ENCODE measurements at places on chromosomes 7 and 10. TPM values are rescaled to one million over a fixed set of nuclear protein-coding genes. Genes with fewer than 3 reads are reported as not detected.
A peak's percentile ranks its signal among the peaks of the same experiment; 100 is the strongest.

The NKX1-2 gene
- not detected for polyA plus RNA-seq

The OTUD1 gene
- 13.9 TPM for polyA plus RNA-seq

The CBX3 gene
- 273 TPM for polyA plus RNA-seq

The VSTM4 gene
- 30.6 TPM for polyA plus RNA-seq

DNA sequence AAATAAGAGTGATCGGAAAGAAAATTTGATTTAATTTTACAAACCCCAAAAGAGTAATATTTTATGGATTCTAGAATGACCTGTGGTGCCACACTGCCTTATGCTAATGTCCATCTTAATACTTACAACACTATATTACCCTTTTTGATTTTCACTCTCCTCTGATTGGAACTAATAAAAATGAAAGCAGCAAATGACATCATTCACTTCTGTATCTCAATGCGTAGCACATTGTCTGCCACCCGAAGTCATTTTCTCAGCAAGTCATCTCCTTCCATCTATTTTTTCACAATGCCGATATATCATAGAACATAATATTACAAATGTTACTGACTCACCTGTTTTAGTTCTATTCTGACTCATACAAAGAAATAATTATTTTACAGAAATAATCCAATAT is 127.5 kb upstream of the PCLO start:
- DNase-seq = no peak

DNA sequence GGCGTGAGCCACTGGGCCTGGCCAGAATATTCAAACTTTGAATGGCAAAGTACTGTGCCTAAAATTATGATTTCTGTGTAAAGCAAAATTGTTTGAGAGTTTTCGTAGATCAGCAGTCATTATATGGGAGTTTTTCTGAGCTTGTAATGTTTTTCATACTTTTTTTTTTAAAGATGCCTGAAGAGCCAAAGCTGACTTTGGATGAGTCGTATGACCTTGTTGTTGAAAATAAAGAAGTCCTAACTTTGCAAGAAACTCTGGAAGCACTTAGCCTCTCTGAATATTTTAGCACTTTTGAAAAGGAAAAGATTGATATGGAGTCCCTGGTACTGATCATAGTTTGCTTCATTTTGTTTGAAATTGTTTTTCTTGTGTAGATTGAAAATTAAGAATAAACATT is 26.7 kb downstream of the SEC23IP start:
- DNase-seq = no peak

- DNase-seq = no peak
Measured at GRCh38 chr10:112585960-112586359, 138.9 kb downstream of the VTI1A start.

DNA sequence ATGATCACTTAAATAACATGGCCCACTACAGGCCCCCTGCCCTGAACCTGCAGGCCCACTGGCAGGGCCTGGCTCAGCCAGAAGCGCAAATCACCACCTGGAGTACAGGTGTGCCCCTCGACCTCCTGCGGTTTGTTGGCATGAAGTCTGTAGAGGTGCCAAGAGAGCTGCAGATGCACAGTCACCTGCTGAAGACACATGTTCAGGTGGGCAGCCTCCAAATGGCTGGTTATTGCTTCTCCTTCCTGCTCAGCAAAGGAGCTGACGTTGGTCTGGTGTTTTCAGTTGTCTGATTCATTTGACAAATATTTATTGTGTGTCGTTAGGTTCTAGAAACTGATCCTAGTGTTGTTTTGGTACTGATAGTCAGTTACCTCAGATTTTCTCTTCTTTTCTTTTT is 29.0 kb downstream of the DHTKD1 start:
- no peak for DNase-seq

DNA sequence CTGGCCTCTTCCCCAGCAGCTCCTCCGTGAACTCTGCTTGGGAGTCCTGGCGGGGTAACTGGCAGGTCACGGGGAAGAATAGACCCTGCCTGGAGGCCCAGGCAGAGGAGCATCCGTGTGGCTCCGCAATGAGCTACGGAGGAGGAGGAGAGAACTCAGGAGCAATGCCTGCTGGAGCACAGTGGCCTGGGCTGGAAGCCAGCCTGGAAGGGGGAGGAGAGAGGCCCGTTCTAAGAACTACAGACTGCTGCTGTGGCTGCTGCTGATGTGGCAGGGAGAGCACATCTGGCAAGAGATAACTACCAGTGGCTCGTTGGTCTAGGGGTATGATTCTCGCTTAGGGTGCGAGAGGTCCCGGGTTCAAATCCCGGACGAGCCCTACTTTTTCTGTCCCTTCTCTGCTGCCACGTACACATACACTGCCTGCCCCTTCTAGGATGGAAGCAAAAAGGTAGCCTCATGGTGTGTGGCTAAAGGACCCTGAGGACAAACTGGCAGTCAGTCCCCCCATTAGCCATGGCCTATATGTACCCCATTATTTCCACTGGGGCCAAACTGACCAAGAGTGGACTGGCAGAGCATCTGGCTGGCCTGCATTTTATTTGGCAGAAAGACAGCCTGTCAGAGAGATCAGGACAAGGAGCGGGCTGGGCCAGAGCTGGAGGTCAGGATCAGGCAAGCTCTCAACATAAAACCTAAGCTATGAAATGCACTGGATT is 7.7 kb upstream of the OPN1SW start:
- peak; percentile 64 for DNase-seq

All from right lung (tissue), 10 donors.